ENCODE measurements at places on chromosomes 3 and 15.

- no peak for DNase-seq
Observed at GRCh38 chr3:53516339-53516738, 21.9 kb downstream of the CACNA1D start.

GRCh38 chr15:37652646-37653417, 281.6 kb upstream of the TMCO5A start:
- no peak for DNase-seq

GRCh38 chr3:82178291-82178690, 416.8 kb upstream of the GBE1 start:
- DNase-seq: no peak

- no peak for DNase-seq
Observed at GRCh38 chr3:172518929-172519640, 4.1 kb downstream of the TNFSF10 start.

- DNase-seq: no peak
Observed at GRCh38 chr15:77026501-77027110, 31.7 kb downstream of the PSTPIP1 start.

DNA sequence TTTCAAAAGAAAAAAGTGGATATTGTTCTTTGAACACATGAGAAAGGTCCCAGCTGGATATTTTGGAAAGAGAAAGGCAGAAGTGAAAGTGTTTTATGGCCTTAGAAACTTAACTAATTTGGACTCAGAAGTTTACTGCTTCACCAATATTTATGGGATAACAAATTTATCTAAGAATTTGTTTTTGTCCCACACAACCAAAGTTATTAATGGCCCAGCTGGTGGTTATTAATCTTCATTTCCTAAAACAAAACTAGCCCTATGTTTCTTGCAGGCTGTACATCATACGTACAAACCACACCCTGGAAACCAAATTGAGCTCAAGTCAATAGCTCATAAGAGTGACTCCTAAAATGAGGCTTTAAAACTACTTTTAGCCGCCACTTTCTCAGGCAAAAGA, 372.9 kb upstream of the LMCD1 start:
- no peak for DNase-seq

- DNase-seq: no peak
Observed at GRCh38 chr15:41566121-41566885, 7.3 kb downstream of the TYRO3 start.

DNA sequence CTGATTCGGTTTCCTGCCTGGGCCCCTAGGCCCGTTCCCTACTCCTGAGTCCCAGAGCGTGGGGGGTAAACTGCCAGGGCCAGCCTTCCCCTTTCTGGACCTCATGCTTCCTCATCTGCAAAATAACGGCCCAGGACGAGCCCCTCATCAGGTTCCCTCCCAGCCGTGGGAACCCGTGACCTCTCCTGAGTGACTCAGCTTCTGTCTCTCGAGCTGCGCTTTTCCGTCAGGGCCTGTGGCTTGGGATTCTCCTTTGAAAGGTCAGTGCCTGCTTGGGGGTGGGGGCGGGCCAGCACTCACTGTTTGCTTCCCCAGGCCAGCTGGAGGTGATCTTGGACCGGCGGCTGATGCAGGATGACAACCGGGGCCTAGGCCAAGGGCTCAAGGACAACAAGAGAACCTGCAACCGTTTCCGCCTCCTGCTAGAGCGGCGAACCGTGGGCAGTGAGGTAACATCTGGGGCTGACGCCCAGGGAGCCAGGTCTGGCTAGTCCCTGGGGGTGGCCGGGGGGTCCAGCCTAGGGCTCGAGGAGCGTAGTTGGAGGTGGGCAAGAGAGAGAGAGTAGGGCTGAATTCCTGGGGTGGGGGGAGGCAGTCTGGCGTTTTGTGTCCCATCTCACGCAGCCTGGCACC, 12.8 kb downstream of the MAN2A2 start:
- no peak for DNase-seq

GRCh38 chr15:47888385-47889100, 171.2 kb downstream of the SEMA6D start:
- DNase-seq: no peak

DNA sequence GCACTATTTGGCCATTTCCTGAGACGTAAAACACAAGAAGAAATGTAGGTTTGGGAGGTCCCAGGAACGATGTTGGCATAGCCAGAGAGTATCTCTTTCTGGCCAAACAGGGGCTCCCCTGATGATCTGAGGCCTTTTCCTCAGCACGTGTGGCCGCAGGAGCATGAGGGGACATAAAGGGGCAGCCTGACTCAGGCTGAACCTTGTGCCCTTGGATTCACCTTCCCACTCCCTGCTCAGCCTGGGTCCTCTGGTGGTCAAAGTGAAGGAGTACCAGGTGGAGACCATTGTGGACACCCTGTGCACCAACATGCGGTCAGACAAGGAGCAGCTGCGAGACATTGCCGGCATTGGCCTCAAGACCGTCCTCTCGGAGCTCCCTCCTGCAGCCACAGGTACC, 10.6 kb downstream of the CAND2 start:
- DNase-seq: no peak

GRCh38 chr3:49930922-49931321, 1.3 kb upstream of the MON1A start:
- DNase-seq: no peak

GRCh38 chr15:96977886-96978285, 647.4 kb downstream of the NR2F2 start:
- no peak for DNase-seq

DNA sequence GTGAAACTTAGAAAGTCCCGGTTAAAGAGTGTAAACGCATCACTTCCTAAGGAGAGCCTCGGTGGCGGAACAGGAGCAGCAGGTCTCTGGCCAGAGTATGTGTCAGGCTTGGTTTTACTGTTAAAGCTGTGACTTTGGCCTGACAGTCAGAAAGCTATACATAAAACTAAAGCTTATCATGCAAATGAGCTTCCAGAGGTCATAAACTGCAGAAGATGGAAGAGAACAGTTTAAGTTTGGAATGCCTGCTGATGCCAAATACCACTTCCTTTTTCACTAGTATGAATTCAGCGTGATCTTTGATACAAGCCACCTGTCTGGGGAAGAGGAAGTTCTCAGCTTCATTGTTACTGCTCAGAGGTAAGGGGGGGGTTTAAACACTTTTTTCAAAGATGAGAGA, 125.1 kb upstream of the CTDSPL start:
- DNase-seq: no peak

- DNase-seq: no peak
Observed at GRCh38 chr15:87201986-87202385, 1054.6 kb downstream of the NTRK3 start.

GRCh38 chr3:52712291-52713212, 6.6 kb downstream of the SPCS1 start:
- DNase-seq: no peak

GRCh38 chr3:64539451-64540196, 148.2 kb downstream of the ADAMTS9 start:
- no peak for DNase-seq

- no peak for DNase-seq
Observed at GRCh38 chr15:48191574-48192225, at the start of gene CTXN2. Gene CTXN2 (plus strand): TSS chr15:48191665. CDS start chr15:48201301, 9,636 bp downstream.

DNA sequence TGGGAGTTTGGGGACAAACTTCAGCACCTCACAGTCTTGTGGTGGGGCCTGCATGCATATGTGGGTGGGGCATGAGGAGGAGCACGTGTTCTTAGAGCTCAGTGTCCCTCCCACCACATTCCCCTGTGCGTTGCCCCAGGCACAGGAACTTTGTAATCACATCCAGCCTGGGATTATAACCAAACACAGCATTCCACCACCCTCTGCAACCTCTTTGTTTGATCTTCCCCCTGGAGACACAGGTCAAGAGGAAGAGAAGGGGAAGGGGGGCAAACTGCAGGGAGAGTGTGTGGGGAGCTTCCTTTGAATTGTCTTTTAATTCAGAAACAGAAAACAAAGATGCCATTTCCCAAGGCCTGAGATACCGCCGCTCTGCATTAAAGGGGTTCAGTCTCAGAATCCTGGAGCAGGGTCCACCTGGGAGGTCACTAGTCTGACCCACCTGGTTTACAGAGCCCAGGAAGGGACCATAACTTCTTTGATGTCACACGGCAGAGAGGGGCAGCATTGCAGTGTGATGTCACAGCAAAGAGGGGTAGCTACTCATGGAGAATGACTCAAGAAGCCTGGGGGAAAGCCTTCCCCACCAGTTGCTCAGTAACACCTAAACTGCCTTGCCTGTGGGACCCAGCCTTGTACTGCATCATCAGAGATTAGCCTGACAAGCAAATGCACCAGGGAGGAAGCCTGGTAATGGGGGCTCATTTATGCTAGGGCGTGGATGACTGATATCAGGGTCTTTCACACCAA, 106.3 kb upstream of the RNU6-1 start:
- DNase-seq: no peak

GRCh38 chr3:30518181-30518864, 88.1 kb upstream of the TGFBR2 start:
- DNase-seq: no peak

DNA sequence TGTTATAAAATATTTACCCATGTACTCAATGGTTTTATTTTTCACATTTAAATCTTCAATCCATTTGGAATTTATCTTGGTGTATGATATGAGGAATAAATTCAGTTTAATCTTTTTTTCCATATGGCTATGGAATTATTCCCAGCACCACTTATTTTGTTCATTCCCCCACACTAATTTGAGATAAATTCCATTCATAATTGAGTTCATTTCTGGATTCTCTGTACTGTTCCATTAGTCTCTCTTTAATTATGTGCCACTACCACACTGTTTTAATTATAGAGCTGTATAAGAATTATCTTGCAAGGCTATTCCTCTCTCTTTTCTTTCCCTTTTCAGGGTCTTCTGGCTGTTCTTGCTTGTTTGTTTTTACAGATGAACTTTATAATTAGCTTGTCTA, 34.6 kb downstream of the PDE8A start:
- no peak for DNase-seq

- DNase-seq: no peak
Observed at GRCh38 chr3:121894301-121894990, at the start of gene SLC15A2. Gene SLC15A2 (plus strand): TSS chr3:121894401. CDS start chr3:121894477, 76 bp downstream.

- no peak for DNase-seq
Observed at GRCh38 chr3:16088496-16088895, 86.0 kb upstream of the GALNT15 start.

GRCh38 chr3:168975576-168975975, 687.9 kb downstream of the MECOM start:
- no peak for DNase-seq

DNA sequence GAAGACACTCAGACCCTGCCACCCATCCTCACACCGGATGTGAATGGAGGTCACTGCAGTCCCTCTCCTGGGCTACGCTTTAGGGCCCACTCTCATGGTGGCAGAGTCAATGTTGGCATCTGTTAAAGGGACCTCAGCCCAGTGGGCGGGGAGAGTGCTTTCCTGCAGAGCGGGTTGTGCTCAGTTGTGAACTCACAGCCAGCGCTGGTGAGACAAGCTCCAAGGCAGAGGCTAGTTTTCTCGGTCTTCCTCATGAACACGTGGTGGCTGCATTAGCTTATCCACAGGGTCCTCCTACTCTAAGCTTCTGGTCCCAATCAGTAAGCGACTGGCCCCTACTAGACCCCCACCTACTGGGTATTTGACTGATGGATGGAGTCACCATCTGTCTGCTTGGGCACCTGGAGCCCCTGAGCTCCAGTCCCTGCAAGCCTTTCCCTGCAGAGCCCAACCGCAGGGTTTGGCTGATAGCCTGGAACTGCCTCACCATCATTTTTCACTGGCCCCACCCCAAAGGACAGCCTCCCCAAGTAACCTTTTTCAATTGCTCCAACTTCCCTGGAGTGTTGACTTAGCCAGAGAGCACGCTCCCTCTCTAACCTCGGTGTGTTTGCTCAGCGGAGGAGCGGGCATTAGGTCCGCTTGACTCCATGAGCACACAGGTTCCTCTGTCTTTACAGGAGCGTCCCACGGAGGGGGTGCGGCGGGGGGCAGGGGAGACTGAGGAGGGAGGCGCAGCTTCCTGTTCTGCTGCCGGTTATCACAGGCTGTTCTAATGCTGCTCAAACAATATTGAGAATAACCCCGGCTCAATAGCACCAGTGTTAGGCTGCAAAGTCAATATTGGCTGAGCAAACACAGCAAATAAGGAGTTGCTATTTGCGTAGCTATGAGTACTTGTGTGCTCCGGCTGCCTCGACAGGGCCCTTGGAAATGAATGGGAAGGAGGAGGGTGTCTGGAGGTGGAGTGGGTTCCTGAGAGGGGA, 141.7 kb downstream of the RPLP1 start:
- DNase-seq: no peak

GRCh38 chr15:68542771-68543164, 36.0 kb upstream of the CORO2B start:
- DNase-seq: no peak

DNA sequence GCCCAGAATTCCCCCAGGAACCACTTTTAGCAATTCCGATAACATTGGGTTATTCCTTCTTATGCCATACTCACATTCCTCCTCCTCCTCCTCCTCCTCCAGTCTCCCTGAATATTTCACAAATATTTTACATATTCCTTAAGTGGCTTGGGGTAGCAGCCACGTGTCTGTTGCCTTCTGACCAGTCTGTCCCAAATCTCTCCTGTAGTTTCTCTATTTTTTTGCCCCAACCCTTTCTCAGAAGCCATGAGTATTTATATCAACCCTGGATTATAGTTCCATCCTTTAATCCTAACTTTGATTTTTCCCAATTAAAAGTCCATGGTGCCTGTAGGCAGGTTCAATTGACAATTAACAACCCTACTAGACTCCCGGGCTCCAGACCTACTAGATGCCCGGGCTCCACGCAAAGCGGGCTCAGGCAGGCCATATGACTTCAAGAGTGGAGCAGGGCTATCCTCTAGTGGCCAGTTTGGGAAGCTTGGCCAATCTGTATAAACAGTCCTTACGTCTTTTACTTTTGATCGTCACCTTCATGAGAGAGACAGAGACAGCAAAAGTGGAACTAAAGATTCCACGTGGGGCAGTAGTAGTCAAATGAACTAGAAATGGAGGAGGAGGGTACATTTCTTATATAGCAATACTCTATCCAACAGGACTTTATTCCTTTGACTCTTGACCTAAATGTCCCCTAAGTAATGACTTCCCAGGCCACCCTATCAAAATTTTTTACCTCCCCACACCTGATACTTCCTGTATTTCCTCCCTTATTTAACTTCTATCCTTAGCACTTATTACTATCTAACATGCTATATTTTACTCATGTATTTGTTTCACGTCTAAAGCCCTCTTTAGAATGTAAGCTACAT, 69.7 kb downstream of the USF3 start:
- DNase-seq: no peak

GRCh38 chr15:29596266-29596665, 226.0 kb downstream of the TJP1 start:
- DNase-seq: no peak

GRCh38 chr15:23395030-23395692, 40.6 kb downstream of the GOLGA8S start:
- no peak for DNase-seq

GRCh38 chr15:42784705-42785104, 47.8 kb upstream of the CDAN1 start:
- no peak for DNase-seq

Data from stimulated activated CD8-positive, alpha-beta memory T cell treated with anti-CD3 and anti-CD28 coated beads, Interleukin-7, amount 100 ng/mL, for 1 hour (primary cell).